Fibroblast of the aortic adventitia (primary cell): ENCODE measurements at places on chromosomes 12 and 14. TPM values are rescaled to one million over a fixed set of nuclear protein-coding genes. Genes with fewer than 3 reads are reported as not detected.
A peak's percentile ranks its signal among the peaks of the same experiment; 100 is the strongest.

Gene TRIM9
- 0.49 and 1.6 TPM in 2 replicates for total RNA-seq

Gene TAS2R9
- total RNA-seq = 0.09 TPM in 1 of 2 replicates, not detected in the other

Gene PAPLN
- total RNA-seq = 3.0 TPM in 2 replicates

Gene ISM2
- total RNA-seq = 0.09 TPM in 1 of 2 replicates, not detected in the other

Gene TMEM119
- total RNA-seq = 58.4 and 164 TPM in 2 replicates

Gene CABP1
- 0.54 TPM in 1 of 2 replicates, not detected in the other for total RNA-seq

Gene ACSM4
- total RNA-seq = not detected in 2 replicates

Gene MYF6
- total RNA-seq = not detected in 2 replicates

Gene SSTR1
- 0.57 and 0.63 TPM in 2 replicates for total RNA-seq

Gene OSBPL8
- total RNA-seq = 133 and 243 TPM in 2 replicates

Gene GLIPR1L1
- not detected in 2 replicates for total RNA-seq

Gene NKX2-1
- not detected in 2 replicates for total RNA-seq

Gene IAPP
- not detected in 2 replicates for total RNA-seq

Gene RALGAPA1
- total RNA-seq = 26.9 and 52.5 TPM in 2 replicates

Gene KRT79
- not detected in 2 replicates for total RNA-seq

- no peak for DNase-seq
These were observed 118.8 kb upstream of the PARP11 start for GRCh38 chr12:3991798-3992580.

DNA sequence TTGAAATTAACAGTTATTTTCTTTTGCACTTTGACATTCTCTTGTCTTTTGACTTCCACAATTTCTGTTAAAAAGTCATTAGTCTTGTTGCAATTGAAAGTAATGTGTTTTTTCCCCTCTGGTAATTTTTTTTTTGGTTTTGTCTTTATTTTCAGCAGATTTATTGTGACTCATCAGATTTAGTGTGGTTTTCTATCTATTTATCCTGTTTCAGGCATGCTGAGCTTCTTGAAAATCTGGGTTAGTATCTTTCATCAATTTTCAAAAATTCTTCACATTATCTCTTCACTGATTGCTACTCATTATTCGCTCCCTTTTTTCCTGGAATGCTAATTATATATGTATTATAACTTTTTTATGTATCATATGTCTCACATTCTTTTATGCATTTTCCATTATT, 15.3 kb upstream of the NTF3 start:
- no peak for DNase-seq

- no peak for DNase-seq
These were observed 216.7 kb downstream of the FOXG1 start for GRCh38 chr14:28983279-28983678.

DNA sequence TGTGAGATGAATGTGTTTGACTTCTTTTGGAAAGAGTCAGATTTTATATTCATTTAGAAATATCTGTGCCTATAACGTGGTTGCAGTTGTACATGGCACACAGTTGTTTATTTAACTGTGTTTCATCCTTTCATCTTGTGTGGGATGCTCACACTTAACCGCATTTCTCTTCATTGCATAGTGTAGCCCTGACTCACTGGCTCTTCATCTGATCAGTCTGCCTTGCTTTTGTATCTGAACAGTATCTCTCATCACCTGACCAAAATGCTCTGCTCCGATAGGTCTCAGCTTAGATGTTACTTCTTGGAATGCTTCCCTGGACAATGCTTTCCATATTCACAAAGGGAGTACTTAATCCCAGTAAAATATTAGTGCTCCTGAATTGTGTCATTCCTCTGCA, 83.4 kb downstream of the PDE3A start:
- DNase-seq = no peak

GRCh38 chr12:68304626-68305025, 27.5 kb downstream of the MDM1 start:
- no peak for DNase-seq

- peak; percentile 31 for DNase-seq
These were observed 8.2 kb upstream of the PPP2R5E start for GRCh38 chr14:63551332-63551731.

- DNase-seq = peak; percentile 7
These were observed 177.9 kb downstream of the ETV6 start for GRCh38 chr12:11827091-11828061.

DNA sequence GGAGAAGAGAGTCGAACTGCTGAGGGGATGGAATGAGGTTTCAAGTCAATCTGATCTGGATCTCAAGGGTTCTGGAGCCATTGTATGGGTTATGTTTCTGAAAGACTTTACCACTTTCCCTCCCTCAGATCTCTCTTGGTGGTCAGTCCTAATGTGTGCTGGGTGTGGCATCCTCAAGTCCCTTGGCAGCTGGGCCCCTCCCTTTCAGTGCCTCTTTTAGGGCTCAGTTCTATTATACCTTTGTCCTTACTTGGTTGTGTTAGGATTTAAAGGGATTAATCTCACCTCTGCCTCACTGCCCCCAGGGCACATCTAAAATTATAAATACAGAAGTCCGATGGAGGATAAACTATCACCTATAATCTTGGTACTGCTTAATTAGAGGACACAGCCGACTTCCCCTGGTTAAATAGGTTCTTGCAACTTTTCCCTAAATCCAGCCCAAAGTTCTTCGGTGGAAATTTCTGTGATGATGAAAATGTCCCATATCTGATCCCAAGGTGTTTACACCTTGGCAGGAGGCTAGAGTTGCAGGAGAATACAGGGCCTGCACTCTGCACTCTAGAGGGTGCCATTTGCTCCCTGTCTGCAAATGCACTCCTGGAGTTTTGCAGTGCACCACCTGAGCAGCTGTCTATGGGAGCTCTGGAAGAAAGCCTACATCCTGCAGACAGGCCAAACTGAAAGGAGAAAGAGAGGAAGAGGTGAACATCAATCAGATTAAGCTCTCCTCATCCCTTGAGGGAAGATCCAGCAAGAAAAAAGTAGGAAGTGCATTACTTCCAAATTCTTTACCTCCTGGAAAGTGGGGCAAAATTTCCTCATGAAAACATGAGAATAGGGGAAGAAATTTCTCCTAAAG, 106.8 kb downstream of the NUAK1 start:
- no peak for DNase-seq

DNA sequence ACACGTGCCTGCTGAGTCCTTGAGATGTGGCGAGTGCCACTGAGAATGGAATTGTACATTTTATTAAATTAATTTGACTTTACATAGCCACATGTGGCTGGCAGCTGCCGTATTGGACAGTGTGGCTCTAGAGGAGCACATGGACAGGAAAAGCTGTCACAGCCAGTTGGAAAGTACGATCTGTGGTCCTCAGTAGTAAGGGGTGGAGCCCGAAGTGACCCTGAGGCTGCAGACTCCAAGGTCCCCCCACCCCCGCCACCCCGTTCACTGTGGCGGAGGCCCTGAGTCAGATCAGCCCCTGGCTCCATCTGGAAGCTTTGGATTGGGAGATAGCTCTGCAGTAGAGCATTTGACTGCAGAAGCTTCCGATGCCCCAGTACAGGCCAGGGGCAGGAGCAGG, 25.8 kb upstream of the BEGAIN start:
- no peak for DNase-seq

DNA sequence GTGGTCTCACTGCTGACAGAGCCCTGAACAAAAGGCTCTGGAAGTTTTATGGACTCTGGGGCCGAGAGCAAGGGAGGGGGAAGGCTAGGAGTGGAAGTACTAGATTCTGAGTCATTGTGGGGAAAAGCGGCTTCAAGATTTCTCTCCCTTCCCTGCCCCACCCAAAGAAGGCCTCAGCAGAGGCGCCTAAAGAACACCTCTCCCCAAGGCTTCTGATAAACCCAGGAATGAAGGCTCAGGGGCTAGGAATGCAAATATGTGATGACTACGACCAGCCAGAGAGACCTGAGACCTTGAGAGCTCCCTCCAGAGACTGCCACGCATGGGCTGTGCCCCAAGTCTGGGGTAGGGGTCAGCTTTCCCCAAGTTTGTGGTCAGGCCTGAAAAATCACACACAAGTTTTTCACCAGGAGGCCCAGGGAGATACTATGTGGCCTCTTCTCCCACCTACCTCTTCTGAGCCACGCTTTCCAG, 130.7 kb upstream of the HIF1A start:
- peak; percentile 96 for DNase-seq

- peak; percentile 76 for DNase-seq
These were observed 14.8 kb upstream of the EID3 start for GRCh38 chr12:104288635-104289274.

DNA sequence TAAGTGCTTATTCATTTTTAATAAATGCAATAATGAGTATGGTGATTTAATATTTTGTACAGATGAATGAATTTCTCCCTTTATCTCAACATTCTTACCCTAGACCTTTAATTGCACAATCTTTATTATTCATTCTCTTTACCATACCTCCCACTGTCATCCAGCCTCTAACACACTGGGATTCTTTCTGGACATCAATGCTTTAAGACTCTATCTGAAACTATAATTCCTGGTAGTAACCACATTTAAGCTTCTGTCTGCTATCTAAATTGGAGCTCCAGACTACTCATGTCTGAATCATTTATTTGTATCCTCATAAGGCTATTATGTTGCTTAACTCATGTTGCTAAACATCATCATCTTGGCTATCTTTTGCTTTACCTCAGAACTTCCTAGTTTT, 270.2 kb downstream of the ALG10B start:
- no peak for DNase-seq

DNA sequence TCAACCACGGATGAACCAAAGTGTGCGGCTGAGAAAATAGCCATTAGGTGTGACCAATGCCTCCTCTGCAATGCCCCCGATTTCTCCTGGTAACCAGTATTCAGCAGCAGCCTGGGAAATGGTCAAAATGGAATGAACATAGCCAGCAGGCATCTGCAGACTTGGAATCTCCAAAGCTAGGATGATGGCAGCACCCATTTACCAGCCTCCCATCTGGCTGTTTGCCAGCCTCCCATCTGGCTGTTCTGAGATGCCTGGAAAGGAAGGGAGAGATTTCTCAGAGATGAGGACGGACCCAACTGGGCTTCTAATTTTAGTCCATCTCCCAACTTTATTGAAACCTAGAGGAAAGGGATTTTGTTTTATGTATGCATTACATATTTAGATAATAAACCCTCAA, 16.2 kb downstream of the CLMN start:
- no peak for DNase-seq

GRCh38 chr14:53151523-53152183, 1.5 kb downstream of the DDHD1 start:
- peak; percentile 57 for DNase-seq

GRCh38 chr12:107402041-107403022, 283.3 kb upstream of the PWP1 start:
- peak; percentile 72 for DNase-seq

DNA sequence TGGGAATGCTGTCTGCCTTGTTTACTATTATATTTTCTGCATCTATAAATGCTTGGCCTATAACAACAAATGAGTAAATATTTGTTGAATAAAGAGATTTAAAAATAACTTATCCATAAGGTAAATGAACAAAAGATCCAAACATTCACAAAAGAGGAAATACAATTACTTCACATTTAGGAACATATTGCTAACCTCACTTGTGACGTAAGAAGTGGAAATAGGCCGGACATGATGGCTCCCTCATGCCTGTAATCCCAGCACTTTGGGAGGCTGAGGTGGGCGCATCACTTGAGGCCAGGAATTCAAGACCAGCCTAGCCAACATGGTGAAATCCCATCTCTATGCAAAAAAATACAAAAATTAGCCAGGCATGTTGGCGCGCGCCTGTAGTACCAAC, 25.7 kb upstream of the CKAP4 start:
- no peak for DNase-seq

GRCh38 chr14:67984274-67984673, 164.7 kb downstream of the RAD51B start:
- no peak for DNase-seq

DNA sequence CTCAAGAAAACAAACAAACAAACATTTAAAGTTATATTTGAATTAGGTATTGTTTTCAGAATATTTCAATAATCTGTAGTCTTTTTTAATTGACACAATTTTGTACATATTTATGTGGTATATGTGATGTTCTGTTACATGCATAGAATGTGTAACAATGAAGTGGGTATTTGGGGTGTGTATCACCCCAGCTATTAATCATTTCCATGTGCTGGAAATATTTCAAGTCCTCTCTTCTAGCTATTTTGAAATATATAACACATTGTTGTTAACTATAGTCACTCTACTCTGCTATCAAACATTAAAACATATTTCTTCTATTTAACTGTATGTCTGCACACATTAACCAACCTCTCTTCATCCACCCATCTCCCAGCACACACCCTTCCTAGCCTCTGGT, 32.0 kb upstream of the SIX1 start:
- no peak for DNase-seq

- no peak for DNase-seq
These were observed 237.0 kb downstream of the KIF21A start for GRCh38 chr12:39205969-39206368.

GRCh38 chr14:50717811-50718210, 49.7 kb upstream of the SAV1 start:
- no peak for DNase-seq

- no peak for DNase-seq
These were observed 2.0 kb upstream of the NECAP1 start for GRCh38 chr12:8080120-8080519.

GRCh38 chr12:116884871-116885270, 3.6 kb upstream of the HRK start:
- no peak for DNase-seq

- DNase-seq = no peak
These were observed 32.6 kb upstream of the LMNTD1 start for GRCh38 chr12:25585662-25586061.

DNA sequence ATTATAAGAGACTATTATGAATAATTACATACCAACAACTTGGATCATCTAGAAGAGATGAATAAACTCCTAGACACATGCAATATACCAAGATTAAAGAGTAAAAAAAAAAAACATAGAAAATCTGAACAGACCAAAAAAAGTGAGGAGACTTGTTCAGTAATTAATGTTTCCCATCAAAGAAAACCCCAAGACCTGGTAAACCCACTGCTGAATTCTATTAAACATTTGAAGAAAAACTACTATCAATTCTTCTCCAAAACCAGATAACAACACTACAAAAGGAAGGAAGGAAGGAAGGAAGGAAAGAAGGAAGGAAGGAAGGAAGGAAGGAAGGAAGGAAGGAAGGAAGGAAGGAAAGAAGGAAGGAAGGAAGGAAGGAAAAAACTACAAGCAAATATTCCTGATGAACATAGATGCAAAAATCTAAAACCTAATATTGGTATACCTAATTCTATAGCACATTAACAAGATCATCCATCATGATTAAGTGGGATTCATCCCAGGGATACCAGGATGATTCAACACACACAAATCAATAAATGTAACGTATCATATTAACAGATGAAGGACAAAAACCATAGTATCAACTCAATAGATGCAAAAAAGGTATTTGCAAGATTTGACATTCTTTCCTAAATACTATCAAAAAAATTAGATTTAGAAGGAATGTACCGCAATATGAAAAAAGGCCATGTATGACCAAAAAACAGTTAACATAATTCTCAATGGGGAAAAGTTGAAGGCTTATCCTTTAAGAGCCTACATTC, 445.5 kb downstream of the KCNH5 start:
- no peak for DNase-seq

- DNase-seq = no peak
These were observed 49.7 kb downstream of the IGF1 start for GRCh38 chr12:102430661-102431060.

- DNase-seq = peak; percentile 31
These were observed 21.3 kb upstream of the RIN3 start for GRCh38 chr14:92492258-92492657.
